ENCODE measurements at places on chromosomes 3 and 15.

DNA sequence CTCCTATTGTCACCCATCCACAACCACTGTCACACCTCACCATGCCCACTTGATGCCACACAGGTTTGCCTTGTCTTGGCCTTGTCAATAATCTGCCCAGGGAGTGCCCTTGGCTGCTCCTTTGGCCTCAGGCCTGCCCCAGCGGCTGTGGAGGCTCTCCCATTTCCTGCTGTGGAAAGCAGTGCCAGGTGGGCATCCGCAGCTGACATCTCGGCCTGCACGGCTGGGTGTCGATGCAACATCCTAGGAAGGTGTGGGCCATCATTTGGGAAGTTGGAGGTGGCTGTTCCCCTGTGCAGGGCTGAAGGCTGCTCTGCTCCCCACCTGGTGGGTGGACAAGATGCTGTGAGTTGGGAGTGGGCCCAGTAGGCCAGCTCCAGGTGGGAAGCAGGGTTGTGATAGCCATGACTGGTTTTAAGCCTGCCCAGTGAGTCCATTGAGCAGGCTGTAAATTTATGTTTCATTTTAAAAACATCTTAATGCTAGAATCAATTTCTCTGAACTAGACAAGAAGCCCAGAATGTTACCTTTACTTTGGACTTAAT is 12.5 kb downstream of the DNAH1 start:
- no peak for DNase-seq

DNA sequence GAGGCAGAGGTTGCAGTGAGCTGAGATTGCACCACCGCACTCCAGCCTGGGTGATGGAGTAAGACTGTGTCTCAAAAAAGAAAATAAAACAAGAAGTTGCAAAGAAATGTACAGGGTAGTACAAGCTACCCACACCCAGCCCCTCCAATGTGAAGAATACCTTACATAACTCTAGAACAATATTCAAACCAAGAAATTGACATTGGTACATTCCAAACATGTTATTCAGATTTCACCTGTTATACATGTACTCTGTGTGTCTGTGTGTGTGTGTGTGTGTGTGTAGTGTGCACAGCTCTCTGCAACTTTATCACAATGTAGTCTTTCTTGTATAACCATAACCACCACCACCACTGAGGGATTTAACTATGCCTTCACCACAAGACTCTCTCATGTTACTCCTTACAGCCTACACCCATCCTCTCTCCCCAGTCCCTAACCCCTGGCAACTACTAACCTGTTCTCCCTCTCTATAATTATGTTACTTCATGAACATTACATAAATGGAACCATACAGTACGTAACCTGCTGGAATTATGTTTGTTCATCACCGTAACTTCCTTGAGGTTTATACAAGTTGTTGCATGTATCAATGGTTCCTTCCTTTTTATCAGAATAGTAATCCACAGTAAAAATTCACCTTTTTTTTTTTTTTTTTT is 16.2 kb upstream of the TJP1 start:
- no peak for DNase-seq

DNA sequence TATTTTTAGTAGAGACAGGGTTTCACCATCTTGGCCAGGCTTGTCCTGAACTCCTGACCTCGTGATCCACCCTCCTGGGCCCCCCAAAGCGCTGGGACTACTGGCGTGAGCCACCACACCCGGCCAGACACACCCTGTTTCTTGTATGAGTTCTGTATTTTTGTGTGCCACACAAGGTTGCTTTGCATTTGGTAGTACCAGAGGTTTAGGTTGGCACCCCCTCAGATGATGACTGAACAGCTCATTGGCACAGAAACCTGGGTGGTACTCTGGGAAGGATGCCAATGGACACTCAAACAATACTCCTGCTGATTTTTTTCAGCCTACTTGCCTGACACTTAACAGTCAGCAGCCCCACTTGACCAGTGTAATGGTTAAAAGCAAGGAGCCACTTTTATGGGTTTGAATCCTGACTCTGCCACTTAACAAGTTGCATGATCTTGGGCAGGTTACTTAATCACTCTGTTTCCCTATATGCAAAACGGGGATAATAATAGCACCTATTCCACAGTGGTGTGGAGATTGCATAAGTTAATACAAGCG is 39.2 kb upstream of the BCL2A1 start:
- DNase-seq, result no peak

GRCh38 chr3:51966016-51966415 is 1.2 kb downstream of the PCBP4 start:
- no peak for DNase-seq

GRCh38 chr3:105747060-105747541 is 121.7 kb downstream of the CBLB start:
- no peak for DNase-seq

DNA sequence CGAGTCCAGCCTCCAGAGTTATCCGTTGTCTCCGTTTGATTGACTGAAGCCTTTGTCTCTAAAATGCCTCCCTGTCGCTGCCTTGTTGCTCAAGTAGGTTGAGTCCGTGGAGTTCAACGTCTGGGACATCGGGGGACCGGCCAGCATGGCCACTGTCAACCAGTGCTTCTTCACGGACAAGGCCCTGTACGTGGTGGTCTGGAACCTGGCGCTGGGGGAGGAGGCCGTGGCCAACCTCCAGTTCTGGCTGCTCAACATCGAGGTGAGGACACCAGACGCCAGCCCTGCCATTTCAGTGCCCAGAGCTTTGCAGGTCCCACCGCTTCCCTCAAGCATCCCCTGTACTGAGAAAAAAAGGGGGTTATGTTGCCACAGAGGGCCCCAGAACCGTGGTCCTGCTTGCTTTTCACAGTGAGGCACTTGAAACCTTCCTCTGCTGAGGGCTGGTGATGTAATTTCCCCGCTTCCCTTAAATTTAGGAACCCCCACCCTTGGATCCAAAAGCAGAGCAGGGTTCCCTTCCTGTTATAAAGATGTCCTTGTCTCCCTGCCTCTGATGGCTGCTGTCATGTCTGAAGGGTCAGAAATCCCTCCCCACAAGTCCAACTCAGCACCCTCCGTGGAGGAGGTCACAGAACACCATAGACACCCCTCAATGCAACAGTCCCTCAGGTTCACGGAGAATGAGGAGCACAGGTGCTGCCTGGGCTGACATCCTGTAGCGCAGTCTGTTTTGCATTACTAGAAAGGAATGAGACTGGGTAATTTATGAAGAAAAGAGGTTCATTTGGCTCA is 105.7 kb downstream of the LRRK1 start:
- no peak for DNase-seq
